COR-L47 (cell line): ENCODE measurements at places on chromosomes 6 and 20.

DNA sequence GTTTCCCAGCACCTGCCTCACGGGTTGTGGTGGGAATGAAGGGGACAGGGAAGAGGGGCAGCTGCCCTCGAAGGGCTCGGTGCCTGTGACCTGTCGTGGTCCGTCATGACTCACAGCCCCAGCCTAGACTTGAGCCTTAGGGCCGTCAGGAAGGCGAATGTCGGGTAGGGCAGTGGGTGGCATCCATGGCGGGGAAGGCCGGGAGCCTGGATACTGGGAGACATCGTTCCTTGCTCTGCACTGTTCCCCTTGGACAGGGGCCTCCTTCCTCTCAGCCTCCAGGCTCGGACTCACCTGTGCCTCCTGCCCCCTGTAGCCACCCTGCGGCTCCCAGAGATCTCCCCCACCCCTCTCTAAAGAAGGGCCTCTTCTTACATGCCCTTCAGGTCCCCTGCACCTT lies 52.2 kb upstream of the APCDD1L start:
- DNase-seq, result no peak

- no peak for DNase-seq
Measured at GRCh38 chr20:45359069-45359405, 3.9 kb upstream of the SYS1 start.

DNA sequence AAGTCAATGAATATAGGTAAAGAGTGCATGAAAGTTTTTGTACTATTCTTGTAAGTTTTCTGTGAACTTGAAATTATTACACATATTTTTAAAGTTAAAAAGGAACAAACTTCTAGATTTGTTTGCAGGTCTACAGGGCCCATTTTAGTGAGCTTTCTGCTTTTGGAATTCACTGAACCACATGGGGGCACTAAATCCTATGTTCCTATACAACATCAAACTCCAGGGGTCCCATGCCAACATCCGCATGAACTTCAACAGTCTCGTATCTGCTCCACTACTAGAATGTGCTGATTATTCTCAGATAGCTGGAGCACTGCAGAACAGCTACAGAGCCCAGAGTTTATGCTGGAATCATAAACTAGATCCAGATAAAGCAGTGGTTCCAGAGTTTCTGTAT lies 347.9 kb upstream of the SPTLC3 start:
- peak; percentile 10 for DNase-seq

DNA sequence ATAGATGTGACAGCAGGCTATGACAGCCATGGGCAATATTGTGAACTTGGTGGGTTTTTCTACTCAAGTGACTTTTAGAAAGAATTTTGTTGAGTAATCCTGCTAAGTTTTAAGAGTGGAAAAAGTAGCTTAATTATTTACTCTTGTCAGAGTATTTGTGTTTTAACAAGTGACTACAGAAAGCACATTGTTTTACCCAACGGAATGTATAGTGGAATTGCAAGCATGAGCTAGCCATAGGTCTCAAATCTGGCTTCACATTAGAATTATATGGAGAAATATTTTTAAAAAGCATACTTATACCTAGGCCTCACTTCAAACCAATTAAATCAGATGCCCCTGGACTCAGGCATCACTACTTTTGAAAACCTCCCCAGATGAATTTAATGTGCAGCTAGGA lies 35.5 kb upstream of the GOPC start:
- no peak for DNase-seq

DNA sequence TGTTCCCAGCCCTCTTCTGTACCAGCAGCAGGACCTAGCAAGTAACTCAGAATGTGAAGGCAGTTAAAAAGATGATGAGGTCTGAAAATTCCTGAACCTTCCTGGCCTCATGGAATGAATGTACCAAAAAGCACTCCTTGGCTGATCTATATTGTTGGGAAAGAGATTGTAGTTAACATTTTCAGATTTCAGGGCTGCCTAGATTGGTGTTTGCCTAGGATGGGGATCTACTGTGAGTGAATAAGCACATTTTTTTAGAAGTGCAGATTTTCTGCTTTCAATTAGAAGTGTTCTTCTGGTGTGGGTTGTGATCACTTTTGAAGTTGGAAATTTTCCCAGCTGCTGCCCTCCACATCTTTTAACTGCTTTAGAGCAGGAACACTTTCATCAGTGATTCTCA lies 6.2 kb downstream of the MYLIP start:
- no peak for DNase-seq

GRCh38 chr6:112682071-112682470 lies 334.9 kb downstream of the RFPL4B start:
- no peak for DNase-seq

GRCh38 chr6:142845624-142846458 lies 99.1 kb downstream of the HIVEP2 start:
- DNase-seq, result peak; percentile 57

GRCh38 chr6:170005665-170006064 lies 254.2 kb downstream of the ERMARD start:
- DNase-seq, result no peak

GRCh38 chr6:53809691-53810090 lies 14.9 kb downstream of the LRRC1 start:
- no peak for DNase-seq
